ENCODE measurements at places on chromosomes 3 and 15.

GRCh38 chr3:8254489-8254888 lies 247.1 kb upstream of the LMCD1 start:
- no peak for DNase-seq

GRCh38 chr3:134074001-134074789 lies 44.5 kb upstream of the SLCO2A1 start:
- DNase-seq = no peak

DNA sequence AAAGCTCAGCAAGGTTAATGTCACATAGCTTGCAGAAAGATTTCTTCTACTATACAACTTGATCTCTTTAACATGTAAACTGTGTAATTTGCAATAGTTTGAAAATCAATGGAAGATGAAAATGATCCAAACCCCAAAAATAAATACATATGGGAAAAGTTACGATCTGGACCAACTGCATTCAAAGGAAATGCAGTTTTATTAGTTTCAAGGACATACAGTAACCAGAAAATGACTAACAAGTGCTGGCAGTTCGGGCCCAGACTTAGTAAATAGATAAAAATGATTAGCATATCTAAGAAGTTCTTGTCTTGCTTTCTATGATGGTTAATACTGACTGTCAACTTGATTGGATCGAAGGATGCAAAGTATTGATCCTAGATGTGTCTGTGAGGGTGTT lies 37.3 kb upstream of the LEKR1 start:
- DNase-seq = no peak

DNA sequence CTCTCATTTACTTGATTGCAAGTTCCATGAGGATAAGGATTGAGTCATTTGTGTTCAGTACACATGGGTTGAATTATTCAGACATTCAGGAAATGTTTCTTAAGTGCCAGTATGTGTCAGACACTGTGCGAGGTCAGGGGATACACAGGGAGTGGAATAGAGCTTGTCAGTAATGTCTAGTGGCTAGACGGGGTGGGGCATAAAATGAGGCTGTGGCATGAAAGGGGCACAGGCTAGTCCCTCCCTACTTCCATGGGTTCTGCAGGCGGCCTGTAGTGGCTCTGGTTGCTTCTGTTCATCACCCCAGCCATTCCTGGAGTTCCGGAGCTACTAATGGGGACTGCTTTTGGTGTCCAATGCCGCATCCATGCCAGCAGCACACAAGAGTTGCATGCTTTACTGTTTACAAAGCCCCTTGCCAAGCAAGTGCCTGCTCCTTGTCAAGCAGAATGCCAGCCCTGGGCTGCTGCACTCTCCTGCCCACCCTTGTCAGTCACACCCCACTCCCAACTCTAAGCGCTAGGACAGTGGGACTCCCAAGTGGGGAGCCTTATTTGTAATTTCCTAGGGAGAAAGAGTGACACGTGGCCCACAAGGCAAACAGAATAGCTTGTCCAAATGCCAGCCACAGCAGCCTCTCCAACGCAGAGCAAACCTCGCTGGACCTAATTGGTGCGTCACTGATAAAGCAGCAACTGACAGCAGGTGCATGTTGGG lies 70.8 kb downstream of the RAB11A start:
- DNase-seq = no peak

GRCh38 chr3:189027626-189028155 lies 144.1 kb upstream of the TPRG1 start:
- no peak for DNase-seq

DNA sequence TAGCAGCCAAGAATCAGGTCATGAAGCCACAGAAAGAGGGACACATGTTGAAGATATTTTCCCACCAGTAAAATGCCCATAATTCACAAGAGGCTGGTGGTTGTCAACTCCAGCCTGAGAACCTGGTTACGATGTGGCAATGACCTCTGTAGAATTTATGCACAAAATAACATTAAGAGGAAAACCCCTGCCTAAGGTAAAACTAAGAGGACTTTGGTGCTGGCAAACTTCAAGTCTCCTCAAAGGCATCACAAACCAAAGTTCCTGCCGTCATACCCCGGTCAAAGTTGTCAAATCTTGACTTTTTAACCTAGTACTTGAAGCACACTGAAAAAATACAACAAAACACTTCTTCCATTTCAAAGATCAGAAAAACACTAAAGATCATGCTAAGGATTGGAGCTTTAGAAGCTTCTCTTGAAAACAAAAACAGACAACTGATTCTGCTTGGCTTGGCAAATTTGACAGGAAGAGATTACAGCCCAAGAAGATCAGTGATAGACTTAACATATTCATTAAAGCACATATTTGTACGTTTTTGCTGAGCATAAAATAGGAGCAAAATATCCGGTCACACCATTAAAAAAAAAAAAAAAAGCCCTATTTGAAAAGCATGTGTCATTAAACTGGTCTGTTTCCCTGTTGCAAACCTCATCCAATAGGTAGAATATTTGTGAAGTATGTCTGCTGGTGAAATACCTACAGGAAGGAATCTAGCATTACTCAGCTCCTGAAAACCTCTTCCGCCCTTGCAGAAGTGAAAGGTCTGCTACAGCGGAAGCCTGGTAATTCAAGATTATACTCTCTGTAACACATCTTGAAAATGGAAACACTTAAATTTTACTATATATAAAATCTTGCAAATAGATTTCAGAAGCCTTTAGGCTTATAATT lies 22.8 kb downstream of the EIF4E3 start:
- no peak for DNase-seq

- no peak for DNase-seq
Observed at GRCh38 chr3:157786211-157786610, 283.0 kb upstream of the VEPH1 start.

DNA sequence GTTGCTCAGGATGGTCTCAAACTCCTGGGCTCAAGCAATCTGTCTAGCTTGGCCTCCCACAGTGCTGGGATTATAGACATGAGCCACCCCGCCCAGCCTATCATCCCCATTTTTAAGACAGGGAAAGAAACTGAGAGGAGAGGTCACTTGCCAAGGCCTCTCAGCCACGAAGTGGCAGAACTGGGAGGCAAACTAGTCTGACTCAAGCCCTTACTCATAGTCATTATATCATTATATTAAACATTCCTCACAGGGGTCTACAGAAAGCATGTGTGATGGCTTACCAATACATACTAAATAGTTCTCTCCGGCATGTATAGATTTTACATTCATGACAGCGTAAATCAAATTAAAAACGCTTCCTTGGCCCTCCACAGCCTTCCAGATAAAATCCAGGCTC lies 62.0 kb upstream of the ZBTB38 start:
- no peak for DNase-seq
